ENCODE measurements at places on chromosomes 3 and 15.

DNA sequence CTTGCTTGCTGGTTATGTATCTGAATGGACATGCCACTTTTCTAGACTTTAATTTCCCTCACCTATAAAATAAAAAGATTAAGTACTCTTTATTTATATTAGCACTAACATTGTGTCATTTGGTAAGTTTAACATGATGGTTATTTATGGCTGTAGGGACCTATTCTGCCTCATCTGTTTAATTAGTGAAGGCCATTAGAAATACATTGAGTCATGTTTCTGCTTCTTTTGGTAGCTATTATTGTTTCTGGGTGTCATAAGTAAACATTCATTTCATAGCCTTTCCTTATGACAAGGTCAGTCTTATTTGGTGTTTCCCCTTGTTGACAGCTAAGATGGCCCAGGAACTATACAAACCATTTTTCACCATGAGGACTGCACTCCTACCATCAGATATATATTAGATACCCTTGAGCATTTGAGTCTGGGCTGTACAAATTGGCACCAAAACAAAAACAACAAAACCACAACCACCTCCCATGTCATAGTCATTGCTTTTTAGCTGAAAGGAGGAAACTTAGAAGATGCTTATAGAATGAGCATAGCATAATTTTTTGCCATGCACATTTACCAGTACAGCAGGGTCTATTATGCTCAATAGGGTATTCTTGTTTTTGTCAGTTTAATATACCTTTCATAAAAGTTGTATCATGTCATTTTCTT, 39.3 kb downstream of the SRP14 start:
- no peak for DNase-seq

- DNase-seq = no peak
These were observed 129.7 kb downstream of the NTRK3 start for GRCh38 chr15:88126695-88127431.

GRCh38 chr3:79236496-79236895, 531.3 kb downstream of the ROBO1 start:
- no peak for DNase-seq

DNA sequence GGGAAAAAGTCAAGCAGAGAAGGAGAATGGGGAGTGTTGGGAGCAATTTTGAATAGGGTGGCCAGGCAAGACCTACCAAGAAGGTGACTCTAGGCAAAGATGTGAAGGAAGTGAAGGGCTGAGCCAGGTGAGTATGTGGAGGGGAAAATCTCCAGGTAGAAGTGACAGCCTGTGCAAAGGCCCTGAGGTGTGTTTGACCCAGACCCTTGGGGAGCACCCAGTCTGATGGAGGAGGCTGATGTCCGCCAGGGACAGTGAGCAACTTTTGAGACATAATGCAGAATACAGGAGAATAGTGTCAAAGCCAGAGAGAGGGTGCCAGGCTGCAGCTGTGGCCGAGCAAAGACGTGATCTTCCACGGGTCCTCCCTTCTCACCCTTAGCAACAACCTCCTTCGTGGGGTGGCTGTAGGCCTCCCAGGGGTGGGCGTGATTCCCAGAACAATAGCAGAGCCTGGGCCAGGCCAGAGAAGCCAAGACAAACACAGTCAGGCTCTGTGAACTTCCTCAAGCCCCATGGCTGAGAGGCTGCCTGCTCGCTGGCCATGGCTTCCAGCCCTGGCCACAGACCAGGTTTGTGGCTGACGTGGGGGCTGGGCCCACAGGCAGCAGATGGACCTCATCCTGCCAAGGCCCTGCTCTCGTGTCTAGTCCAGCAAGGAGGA, 58.1 kb downstream of the SLC6A6 start:
- DNase-seq = no peak

DNA sequence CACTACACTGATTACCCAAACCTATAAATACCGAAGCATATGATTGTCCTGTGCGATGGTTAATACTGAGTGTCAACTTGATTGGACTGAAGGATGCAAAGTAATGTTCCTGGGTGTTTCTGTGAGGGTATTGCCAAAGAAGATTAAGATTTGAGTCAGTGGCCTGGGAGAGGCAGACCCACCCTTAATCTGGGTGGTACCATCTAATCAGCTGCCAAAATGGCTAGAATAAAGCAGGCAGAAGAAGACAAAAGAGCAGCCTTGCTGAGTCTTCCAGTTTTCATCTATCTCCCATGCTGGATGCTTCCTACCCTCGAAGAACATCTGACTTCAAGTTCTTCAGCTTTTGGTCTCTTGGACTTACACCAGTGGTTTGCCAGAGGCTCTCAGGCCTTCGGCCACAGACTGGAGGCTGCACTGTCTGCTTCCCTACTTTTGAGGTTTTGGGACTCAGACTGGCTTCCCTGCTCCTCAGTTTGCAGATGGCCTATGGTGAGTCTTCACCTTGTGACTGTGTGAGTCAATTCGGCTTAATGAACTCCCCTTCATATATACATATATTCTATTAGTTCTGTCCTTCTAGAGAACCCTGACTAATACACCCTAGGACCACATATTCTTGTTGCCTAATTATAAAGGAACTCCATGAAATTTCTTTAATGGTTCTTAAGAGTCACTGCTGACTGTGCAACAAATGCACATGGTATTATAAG, 31.7 kb downstream of the CSNK1G1 start:
- DNase-seq = no peak

- DNase-seq = peak; percentile 78
These were observed 318.0 kb downstream of the FGF12 start for GRCh38 chr3:192409201-192409837.

- no peak for DNase-seq
These were observed 40.9 kb downstream of the AKAP13 start for GRCh38 chr15:85421116-85421925.

- no peak for DNase-seq
These were observed 47.7 kb downstream of the TUSC7 start for GRCh38 chr3:116757315-116757714.

- DNase-seq = no peak
These were observed 114.8 kb downstream of the DLG1 start for GRCh38 chr3:197183582-197183981.

GRCh38 chr15:62066663-62067447, at the start of gene C2CD4A:
C2CD4A (plus strand) TSS chr15:62066977; CDS start chr15:62067614, 637 bp downstream.
- DNase-seq = peak; percentile 83

DNA sequence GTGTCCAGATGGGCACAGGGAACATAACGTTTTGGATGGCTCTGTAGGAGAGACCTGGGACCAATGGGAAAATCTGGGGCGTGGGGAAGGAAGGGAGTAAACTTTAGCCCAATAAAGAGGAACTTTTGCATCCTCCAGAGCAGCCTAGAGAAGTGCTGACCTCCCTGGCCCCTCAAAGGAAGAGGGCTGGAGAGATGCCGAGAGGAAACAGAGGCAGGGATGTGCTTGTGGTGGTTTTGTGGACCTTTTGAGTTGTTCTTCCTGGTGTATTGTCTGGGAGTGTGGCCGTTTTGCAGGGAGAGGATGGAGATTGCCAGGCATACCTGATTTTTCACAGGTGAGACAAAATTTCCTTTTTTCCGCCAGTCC, 10.2 kb downstream of the CTSH start:
- DNase-seq = no peak

- DNase-seq = no peak
These were observed 197.7 kb downstream of the CD47 start for GRCh38 chr3:107892955-107893624.

DNA sequence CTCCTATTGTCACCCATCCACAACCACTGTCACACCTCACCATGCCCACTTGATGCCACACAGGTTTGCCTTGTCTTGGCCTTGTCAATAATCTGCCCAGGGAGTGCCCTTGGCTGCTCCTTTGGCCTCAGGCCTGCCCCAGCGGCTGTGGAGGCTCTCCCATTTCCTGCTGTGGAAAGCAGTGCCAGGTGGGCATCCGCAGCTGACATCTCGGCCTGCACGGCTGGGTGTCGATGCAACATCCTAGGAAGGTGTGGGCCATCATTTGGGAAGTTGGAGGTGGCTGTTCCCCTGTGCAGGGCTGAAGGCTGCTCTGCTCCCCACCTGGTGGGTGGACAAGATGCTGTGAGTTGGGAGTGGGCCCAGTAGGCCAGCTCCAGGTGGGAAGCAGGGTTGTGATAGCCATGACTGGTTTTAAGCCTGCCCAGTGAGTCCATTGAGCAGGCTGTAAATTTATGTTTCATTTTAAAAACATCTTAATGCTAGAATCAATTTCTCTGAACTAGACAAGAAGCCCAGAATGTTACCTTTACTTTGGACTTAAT, 12.5 kb downstream of the DNAH1 start:
- DNase-seq = no peak

DNA sequence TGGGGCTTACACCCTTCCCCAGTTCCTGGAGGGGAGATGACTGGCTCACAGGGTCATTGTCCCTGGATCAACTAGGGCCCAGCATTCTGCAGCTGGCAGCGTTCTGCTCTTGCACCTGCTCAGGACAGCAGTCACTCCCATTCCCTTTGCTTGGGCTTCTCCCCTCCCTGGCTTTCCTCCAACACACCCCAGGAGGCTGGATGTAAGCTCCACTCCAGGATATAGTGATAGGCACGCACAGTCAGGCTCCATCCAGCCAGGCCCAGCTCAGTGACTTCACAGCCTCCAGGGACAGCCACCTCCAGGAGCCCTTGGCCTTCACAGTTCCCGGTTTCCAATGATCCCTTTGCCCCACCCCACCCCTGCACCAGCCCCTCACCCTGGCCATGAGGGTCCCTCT, 1.9 kb downstream of the SPTBN5 start:
- no peak for DNase-seq

All from iPS-NIHi11 (cell line).